ENCODE measurements at places on chromosomes 13 and 19. TPM values are rescaled to one million over a fixed set of nuclear protein-coding genes. Genes with fewer than 3 reads are reported as not detected.

DNA sequence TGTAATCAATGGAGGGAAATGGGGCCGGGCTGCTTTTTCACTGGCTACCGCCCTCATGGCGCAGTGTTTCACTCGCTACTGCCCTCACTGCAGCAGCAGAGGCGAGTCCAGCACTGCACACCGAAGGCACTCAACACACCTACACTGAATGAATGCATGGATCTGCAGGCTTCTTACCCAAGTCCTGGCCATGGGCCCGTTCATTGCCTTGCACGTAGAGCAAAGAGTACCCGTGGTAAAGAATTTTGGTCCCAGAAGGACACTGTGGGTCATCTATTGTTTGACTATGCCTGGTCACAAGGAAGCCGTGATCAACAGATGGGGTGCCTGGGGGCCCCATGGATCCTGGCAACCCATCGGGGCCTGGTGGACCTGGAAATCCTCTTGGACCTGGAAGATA lies 144.9 kb downstream of the COL4A1 start:
- no peaks in the 10 kb centered on the region for H3K4me1 ChIP-seq
- no peak overlapping the region for H3K4me3 ChIP-seq
- no peak for DNase-seq
- no peaks in the 10 kb centered on the region for H3K27me3 ChIP-seq
- no peak overlapping the region for H3K27ac ChIP-seq

DNA sequence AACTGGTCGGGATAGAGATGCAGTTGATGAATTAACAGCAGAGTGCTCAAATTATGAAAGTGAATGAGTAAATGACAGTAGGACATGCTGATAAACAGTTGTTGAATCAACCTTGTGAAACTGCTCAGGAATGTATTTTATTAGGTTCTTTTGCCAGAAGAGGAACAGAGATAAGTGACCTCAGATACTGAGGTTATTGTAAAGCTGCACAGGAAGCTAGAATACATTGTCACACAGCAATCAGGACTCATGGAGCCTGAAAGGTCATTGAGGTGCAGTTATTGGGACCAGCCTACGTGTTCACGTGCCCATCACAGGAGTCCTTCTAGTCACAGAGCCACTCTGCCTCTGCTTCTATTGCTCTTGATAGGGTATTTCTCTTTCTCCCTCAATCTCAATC lies 47.5 kb upstream of the MED4 start:
- no peaks in the 10 kb centered on the region for H3K36me3 ChIP-seq
- no peak overlapping the region for H3K4me3 ChIP-seq
- H3K27me3 ChIP-seq: no peaks in the 10 kb centered on the region
- H3K27ac ChIP-seq: no peak overlapping the region
- DNase-seq: no peak

- no peak overlapping the region for H3K27ac ChIP-seq
- peaks cover 9% of the 10 kb centered on the region for H3K4me1 ChIP-seq
- no peak overlapping the region for H3K4me3 ChIP-seq
- no peak for DNase-seq
- peaks cover 5% of the 10 kb centered on the region for H3K36me3 ChIP-seq
These were observed 21.0 kb downstream of the VASP start for GRCh38 chr19:45528149-45528743.

Gene LILRB2
- 1.5 TPM for total RNA-seq

DNA sequence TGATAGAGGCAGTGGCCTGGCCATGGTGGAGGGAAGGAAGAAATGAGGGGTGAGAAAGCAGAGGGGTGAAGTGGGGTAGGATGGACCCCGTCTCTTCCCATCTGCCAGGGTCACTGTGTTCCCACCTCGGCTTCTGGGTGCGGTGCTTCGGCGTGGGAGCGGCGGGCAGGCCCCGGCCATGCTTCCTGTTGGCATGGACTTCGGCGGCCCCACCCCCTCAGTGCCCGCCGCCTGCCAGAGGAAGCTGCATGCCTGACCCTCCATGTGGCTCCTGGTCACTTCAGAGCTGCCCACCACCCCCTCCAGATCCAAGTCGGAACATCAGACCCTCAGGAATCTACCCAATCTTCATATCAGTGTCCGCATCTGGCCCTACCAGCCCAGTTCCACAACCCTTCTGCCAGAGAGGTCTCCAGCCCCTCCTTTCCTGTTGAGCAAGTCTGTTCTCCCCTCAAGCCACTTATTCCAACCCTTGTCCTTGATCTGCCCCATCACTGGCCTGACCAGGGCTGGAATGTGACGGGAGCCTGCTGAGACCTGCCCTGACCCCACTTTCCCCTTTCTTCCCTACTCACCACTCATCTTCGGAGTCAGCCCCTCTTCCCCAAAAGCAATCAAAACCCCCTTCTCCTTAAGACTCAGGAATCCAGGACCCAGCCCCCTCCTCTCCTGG lies 1.5 kb downstream of the KCNN4 start:
- no peak for DNase-seq
- no peaks in the 10 kb centered on the region for H3K36me3 ChIP-seq
- peaks cover 52% of the 10 kb centered on the region for H3K4me1 ChIP-seq
- H3K27me3 ChIP-seq: no peaks in the 10 kb centered on the region
- peak overlapping the region; percentile 42 for H3K4me3 ChIP-seq

DNA sequence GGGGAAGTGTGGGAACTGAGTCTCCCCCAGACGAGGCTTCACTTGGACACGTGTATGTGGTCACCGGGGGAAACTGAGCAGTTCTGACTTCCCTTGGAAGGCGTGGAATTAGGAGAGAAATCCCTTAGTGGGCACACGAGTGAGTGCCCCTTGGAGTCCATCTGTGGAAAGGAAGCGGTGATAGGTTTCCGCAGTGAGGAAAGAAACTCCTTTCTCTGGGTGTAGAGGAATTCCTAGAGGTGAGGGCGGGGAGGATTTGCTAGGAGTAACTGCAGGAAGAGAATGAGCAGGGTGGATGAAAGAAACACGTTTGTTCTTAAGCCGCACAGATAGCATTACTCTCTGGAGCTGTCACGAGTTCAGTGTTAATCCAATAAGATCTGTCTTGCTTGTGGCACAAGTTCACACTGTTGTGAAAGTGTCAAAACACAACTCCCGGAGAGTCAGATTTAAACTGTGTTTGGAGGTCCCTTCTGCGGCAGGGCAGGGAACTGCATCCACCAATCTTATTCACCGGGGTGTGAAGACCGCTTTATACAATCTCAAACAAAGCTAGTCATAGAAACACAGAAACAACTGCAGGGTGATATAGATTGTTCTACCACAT lies 1.2 kb downstream of the KL start:
- peaks cover 7% of the 10 kb centered on the region for H3K4me1 ChIP-seq
- peaks cover 7% of the 10 kb centered on the region for H3K27me3 ChIP-seq
- peak overlapping the region; percentile 30 for H3K4me3 ChIP-seq
- peak; percentile 47 for DNase-seq
- H3K27ac ChIP-seq: no peak overlapping the region
- no peaks in the 10 kb centered on the region for H3K36me3 ChIP-seq

Gene CADM4
- total RNA-seq: 0.23 TPM

DNA sequence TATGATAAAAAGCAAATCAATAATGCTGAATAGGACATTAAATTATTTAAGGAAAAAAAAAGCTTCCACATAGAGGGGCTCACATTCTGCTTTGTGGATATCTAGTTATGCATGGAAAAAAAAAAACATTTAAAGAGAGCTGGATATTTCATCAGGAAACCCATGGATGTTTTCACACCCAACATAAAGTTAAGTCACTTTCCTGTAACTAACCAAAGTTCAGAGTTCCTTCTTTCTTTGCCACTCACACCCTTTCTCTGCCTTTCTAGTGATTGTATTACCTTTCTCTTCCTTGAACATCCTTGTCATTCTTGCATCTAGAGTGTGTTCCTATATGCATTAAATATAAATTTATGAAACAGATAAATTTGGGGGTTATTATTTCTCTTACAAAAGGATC lies 47.2 kb downstream of the RFXAP start:
- H3K4me3 ChIP-seq: no peak overlapping the region
- no peak overlapping the region for H3K27ac ChIP-seq
- DNase-seq: no peak
- no peaks in the 10 kb centered on the region for H3K36me3 ChIP-seq
- H3K4me1 ChIP-seq: no peaks in the 10 kb centered on the region

Gene STAP2
- 11.8 TPM for total RNA-seq

Gene FCAR
- not detected for total RNA-seq

Gene PRRG2
- total RNA-seq: 2.9 TPM

GRCh38 chr13:112742583-112742982 lies 52.7 kb downstream of the ATP11A start:
- no peak overlapping the region for H3K27ac ChIP-seq
- H3K4me3 ChIP-seq: no peak overlapping the region
- H3K36me3 ChIP-seq: no peaks in the 10 kb centered on the region
- DNase-seq: no peak
- H3K4me1 ChIP-seq: no peaks in the 10 kb centered on the region

GRCh38 chr19:55669418-55670279 lies 5.4 kb upstream of the EPN1 start:
- peaks cover 7% of the 10 kb centered on the region for H3K4me1 ChIP-seq
- peaks cover 11% of the 10 kb centered on the region for H3K36me3 ChIP-seq
- H3K4me3 ChIP-seq: no peak overlapping the region

- no peak for DNase-seq
- peaks cover 90% of the 10 kb centered on the region for H3K36me3 ChIP-seq
- H3K27ac ChIP-seq: no peak overlapping the region
- H3K27me3 ChIP-seq: no peaks in the 10 kb centered on the region
These were observed 66.7 kb downstream of the PEX11G start for GRCh38 chr19:7421941-7422744.

DNA sequence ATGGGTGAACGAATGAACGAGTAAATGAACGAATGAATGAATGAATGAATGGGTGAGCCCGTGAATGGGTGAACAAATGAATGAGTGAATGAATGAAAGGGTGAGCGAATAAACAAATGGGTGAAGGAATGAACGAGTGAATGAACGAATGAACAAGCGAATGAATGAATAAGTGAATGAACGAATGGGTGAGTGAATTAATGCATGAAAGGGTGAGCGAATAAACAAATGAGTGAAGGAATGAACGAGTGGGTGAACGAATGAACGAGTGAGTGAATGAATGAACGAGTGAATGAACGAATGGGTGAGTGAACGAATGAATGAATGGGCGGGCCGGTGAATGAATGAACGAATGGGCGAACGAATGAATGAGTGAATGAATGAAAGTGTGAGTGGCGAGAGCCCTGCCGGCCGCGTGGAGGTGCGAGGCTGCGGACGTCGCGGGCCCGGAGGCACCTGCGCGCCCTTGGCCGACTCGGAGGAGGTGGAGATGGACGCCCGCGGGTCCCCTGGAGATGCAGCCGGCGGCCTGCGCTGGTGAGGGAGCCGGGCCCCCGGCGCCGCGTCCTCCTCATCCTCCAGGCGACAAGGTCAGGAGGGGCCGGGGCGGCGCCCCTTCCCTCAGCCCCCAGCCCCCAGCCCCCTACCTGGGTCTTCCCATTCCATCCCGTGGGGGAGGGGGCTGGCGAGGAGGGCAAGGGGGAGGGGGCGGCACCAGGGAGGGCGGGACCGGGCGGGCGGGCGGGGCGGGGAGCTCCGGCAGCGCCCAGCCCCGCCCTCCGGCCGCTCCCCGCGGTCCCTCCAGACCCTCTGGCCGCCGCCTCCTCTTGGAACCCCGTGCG lies 15.4 kb downstream of the ANKRD24 start:
- H3K36me3 ChIP-seq: no peaks in the 10 kb centered on the region
- H3K4me1 ChIP-seq: no peaks in the 10 kb centered on the region
- H3K27ac ChIP-seq: no peak overlapping the region
- H3K27me3 ChIP-seq: no peaks in the 10 kb centered on the region
- no peak overlapping the region for H3K4me3 ChIP-seq
- no peak for DNase-seq

Gene PRX
- 1.9 TPM for total RNA-seq

Data from naive thymus-derived CD4-positive, alpha-beta T cell (primary cell).